ENCODE measurements at places on chromosomes 13 and 19. TPM values are rescaled to one million over a fixed set of nuclear protein-coding genes. Genes with fewer than 3 reads are reported as not detected.

MYO1F gene
- total RNA-seq: 0.24 TPM

CYP2A6 gene
- not detected for total RNA-seq

EID2B gene
- total RNA-seq: 5.8 TPM

NTF4 gene
- not detected for total RNA-seq

Measured in Daoy (cell line).